ENCODE measurements at places on chromosomes 6 and 20. TPM values are rescaled to one million over a fixed set of nuclear protein-coding genes. Genes with fewer than 3 reads are reported as not detected.

Gene JPH2
- not detected for total RNA-seq

Gene FNDC1
- total RNA-seq = not detected

Gene PBOV1
- not detected for total RNA-seq

Gene SLC22A1
- total RNA-seq = 1.6 TPM

Gene ATAT1
- total RNA-seq = 8.4 TPM

Gene GZF1
- 10.2 TPM for total RNA-seq

Gene CDH4
- total RNA-seq = not detected

Measured in activated CD8-positive, alpha-beta memory T cell treated with anti-CD3 and anti-CD28 coated beads, Interleukin-2, amount 10 ng/mL, durations not matched to agents 7 days and 5 days (primary cell).